CD4-positive, alpha-beta T cell treated with Interleukin-6 for 4 hours (primary cell): ENCODE measurements at places on chromosomes 5 and 9.

DNA sequence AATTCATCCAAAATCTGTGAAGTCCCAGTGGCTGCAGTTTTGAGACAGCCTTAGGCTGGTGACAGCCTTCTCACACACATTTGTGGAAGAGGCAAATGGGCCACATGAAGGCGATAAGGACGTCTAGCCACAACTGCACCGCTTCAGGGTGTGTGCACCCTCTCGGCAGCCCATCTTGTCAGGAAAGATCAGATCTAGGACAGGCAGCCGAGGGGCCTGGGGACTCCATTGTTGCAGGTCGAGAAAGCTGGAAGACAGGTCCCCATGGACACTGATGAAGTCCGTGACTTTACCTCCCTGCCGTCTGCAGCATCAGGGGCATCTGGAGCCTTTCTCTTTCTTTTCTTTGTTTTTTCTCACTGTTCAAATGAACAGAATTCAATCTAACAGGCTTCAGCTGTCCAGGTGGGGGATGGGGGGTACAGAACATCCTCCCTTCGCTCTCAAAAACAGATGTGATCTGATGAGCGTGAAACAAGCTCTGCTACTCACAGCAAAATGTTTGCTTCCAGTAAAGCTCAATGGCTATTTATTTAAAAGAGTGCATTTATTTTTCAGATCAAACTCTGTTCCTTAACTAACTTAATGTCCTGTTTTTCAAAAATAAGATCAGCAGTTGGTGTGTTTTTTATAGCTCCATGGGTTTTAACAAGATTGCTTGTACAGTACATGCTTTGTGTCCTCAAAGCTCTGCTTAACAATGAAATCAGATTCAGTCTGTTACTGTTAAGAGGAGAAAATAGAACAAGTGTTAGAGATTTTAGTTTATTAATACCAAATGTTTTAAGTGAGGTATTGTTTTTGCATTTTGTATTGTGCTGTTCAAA is 111.8 kb upstream of the OTULINL start:
- no peak for DNase-seq

DNA sequence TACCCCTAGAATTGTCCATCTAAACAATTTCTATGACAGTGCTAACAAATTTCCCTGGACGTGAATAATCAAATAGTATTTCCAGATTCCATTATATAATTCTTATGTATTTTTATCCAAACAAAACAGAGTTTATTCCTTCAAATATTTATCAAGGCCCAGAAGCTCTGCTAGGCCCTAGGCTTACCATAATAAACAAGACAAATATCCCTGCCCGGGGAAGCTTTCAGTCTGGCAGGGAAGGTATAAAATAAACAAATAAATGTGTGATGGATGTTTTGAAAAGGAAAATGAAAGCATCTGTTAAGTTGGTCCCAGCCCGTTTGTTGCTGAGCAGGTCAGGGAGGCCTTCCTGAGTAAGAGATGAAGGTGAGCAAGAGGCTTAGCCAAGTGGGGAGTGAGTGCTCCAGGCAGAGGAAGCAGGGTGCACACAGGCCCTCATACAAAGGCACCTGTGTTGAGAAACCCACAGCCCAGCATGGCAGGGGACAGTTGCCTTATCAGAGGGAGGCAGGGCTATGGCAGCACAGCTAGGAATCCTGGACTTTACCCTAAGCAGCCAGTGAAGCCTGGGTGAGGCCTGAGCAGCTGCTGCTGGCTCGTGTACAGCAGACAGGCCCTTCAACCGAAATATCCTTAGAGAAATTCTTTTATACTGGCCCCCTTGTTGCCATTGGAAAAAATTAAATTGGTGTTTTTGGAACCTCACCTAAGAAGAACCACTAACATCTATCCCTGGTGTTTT is 7.7 kb upstream of the SLC35D2 start:
- DNase-seq: peak; percentile 17

GRCh38 chr9:137650779-137651178 is 32.0 kb downstream of the EHMT1 start:
- DNase-seq: no peak

DNA sequence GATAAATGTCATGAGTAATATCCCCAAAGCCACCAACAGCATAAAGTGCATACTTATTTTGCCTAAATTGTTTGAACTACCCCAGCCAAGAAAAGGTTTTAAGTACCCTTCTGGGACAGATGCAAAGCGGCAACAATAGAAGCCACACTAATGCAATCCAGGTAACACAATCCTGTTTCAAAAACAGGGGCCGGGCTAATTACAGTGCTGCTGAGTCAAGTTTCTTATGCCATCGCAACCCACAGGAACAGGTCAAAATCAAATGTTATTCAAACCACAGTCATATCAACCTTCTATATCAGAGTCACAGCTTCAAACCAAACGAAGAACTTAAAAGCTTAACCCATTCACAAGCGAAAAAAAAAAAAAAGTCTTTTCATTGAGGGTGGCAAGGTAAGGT is 28.3 kb downstream of the EBF1 start:
- no peak for DNase-seq
